CD4-positive, alpha-beta T cell treated with Interleukin-1 beta for 1 hour (primary cell): ENCODE measurements at places on chromosomes 7 and 10.

DNA sequence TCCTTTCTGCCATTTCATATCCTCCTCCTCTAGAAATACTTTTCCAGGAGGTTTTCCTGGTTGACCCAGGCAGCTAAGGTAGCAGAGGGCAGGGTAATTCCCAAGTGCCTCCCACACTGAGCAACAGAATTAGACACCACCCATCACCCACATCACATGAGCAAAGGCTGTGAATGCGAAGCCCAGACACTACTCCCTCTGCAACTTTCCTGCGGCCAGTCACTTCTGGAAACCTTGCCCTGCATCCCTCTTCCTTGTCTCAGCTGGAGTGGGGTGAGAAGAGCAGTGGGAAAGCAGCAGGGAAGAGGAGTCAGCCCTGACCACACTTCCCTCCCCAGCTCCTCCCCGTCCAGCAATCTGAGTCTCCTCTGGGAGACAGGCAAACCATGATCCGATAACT is 15.2 kb downstream of the TMEM176B start:
- DNase-seq = no peak

DNA sequence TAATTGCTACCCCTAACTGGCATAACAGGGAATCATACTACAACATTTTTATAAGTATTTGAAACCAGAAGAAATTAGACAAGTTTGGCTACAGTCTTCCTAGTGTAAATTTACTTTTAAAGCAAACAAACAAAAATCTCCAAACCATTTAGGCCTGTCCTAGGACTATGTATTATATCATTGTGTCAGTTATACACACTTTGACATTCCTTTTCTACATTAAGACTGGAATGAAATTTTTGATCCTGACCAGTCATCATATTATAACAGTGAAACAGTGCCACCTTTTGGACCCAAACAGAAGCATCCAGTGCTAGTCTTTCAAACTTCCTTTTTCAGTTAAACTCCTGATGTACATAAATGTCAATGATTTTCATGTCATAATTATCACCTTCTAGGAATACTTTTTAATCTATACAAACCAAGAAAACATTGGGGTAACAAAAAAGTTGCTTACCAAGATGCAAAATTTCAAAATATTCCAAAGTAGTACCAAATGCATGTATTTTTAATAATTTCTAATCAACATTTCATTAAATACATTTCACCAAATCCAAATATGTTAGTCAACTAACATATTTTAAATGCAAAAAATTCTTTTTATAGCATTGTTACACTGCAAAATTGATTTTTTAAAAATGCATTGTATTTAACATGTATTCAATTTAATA is 75.7 kb downstream of the IMMP2L start:
- no peak for DNase-seq

DNA sequence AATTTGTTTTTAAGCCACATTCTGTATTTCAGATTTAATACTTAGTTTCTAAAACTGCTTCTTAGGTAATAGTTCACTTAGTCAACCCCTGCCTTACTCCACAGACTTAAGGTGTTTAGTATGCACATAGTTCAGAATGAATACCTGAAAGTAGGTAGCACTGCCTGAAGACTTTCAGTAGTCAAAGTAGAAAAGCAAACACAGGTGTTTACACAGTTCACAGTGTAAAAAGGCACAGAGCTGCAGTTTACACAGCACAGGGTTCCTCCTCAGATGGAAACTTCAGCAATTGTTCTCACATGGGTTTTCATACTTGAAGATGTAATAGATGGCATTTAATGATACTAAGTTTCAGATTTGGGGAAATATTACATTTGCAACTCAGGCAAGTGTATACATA is 3.1 kb upstream of the PKD1L1 start:
- no peak for DNase-seq

DNA sequence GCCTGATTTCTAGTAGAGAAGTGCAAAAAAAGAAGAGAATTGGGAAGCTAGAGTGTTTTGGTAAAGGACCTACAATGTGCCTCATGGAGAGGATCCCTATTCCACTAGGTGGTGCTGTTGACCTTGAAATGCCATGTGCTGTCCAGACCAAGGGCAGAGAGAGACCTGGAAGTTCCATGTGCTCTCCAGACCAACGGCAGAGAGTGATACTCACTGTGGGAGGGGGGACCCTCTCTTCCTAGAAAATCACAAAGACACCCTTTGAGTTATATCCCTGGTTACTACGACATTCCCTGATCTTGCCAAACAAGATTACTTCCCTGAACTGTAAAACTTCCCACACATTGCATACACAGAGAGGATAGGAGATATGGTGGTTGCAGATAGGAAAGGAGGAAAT is 212.7 kb upstream of the ZNF804B start:
- peak; percentile 4 for DNase-seq

GRCh38 chr10:341081-341740 is 206.0 kb downstream of the ZMYND11 start:
- no peak for DNase-seq

GRCh38 chr10:93059975-93060886 is at the start of gene CYP26C1:
CYP26C1 (plus strand) TSS chr10:93060798; CDS start chr10:93061264, 466 bp downstream.
- no peak for DNase-seq

GRCh38 chr7:150784120-150784736 is 15.9 kb downstream of the TMEM176B start:
- peak; percentile 50 for DNase-seq

GRCh38 chr7:154720016-154720415 is 282.9 kb downstream of the PAXIP1 start:
- no peak for DNase-seq

- no peak for DNase-seq
Observed at GRCh38 chr7:155660059-155660757, 15.7 kb downstream of the RBM33 start.

DNA sequence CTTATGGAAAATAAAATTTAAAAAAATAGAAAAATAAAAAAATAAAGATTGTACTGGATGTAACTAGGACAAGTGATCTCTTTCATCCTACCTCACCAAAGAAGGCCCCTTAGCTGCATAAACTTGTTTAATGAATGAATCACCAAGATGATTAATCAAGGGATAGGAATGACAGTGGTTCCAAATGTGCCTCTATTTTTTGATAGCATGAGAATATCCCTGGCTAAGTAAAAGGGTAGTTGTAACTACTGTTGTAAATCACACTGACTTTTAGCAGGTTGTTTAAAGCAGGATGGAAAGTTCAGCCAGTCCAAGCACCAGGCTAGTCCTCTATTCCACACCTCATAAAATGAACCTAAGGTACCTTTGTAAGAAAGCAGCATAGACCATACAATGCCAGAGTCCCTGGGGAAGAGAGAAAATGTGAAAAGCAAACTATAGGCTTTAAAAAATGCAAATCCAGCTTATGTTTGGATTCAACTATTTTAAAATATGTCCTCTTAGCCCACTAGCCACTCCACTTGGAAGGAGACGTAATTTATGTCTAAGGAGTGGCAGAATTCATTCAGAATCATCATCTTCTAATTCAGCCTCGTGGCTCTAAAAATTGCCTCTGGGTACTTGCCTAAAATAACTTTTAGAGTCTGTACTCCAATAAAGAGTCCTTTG is 126.8 kb downstream of the SKIDA1 start:
- no peak for DNase-seq

- DNase-seq = no peak
Observed at GRCh38 chr7:68070992-68071391, 1074.4 kb downstream of the TYW1 start.

- DNase-seq = peak; percentile 30
Observed at GRCh38 chr10:484441-484924, 205.0 kb downstream of the DIP2C start.

GRCh38 chr10:97117372-97117771 is 68.4 kb downstream of the SLIT1 start:
- no peak for DNase-seq

- no peak for DNase-seq
Observed at GRCh38 chr10:93267521-93267920, 193.8 kb downstream of the CYP26A1 start.

- no peak for DNase-seq
Observed at GRCh38 chr7:45589061-45589460, 14.9 kb downstream of the ADCY1 start.

GRCh38 chr7:15755061-15755460 is 68.6 kb upstream of the MEOX2 start:
- DNase-seq = no peak

- DNase-seq = no peak
Observed at GRCh38 chr10:78312197-78313047, 278.8 kb downstream of the RPS24 start.

- no peak for DNase-seq
Observed at GRCh38 chr7:44962483-44963251, 16.1 kb downstream of the MYO1G start.

DNA sequence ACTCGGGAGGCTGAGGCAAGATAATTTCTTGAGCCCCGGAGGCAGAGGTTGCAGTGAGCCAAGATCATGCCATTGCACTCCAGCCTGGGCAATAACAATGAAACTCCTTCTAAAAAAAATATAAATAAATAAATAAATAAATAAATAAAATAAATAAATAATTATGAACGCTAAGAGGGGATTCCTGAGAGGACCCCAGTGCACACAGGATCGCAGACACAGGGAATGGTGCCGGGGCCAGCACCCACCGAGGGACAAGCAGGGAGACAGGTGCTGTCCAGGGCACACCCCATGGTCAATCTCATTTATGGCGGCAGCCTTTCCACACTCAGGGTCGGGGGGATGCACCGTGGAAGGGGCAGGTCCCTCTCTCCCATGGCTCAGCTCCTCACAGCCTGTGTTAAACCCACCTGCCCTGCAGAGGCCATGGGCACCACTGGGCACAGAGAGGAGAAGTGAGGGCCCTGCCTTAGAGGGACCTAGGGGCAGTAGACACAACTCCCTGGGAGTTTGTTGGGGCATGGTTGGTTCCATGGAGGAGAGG is 2.2 kb upstream of the RAMP3 start:
- no peak for DNase-seq

DNA sequence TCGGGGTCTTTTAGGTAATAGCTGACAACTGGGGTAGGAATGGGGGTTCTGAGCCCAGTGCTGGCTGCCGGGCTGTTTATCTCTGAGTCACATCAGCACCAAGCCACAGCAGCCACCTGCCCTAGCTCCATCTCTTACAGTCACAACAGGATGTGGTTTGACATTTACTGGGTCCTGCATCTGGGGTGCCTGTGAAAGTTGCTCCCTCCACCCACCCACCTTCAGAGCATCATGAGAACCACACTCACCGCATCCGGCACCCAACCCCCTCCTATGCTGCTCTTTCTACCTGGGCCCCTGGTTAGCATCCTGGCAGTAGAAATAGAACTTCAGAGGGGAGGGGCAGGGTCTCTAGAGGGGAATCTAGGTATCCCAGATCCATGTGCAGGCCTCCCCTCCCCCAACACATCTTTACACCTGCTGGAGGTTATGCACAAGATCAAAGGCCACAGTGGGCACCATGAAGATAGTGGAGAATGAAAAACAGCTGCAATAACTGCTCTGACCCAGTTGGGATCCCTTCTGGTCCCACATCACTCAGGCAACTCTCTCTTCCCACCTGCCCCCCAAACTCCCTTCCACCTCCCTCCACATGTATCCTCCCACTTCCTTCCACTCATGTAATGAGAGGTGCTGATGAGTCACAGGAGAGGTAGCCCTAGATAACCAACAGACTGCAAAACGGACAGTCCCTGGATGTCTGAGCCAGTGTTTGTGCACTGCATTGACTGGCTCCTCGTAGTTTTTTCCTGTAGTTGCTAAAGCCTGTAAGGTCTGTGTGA is 38.2 kb downstream of the PRSS2 start:
- DNase-seq = peak; percentile 97

- DNase-seq = peak; percentile 89
Observed at GRCh38 chr7:139095194-139095659, 14.3 kb downstream of the ZC3HAV1 start.

- no peak for DNase-seq
Observed at GRCh38 chr10:68176797-68177196, 55.1 kb downstream of the ATOH7 start.

- DNase-seq = peak; percentile 54
Observed at GRCh38 chr10:27558612-27559020, 54.5 kb downstream of the RAB18 start.

GRCh38 chr10:95792211-95792780 is 36.3 kb downstream of the ENTPD1 start:
- DNase-seq = no peak

GRCh38 chr7:102175423-102176170 is 111.1 kb upstream of the SH2B2 start:
- DNase-seq = no peak

DNA sequence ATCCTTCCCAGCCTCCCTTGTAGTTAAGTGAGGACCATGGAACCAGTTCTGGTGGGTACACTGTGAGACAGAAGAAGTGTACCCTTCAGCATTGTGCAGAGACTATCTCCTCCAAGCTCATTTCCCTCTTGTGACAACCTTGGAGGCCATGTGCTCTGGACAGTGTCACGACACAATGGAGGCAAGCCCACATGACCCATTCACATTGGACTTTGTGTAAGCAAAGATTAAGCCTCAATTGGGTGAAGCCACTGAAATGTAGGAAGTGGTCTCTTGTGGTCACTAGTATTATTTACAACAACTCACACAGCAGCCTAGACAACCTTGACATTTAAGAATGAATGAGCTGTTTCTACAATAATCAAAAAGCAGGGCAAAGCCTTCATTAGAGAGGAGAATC is 124.2 kb downstream of the INHBA start:
- no peak for DNase-seq

GRCh38 chr7:40194745-40195144 is 59.9 kb downstream of the SUGCT start:
- no peak for DNase-seq

DNA sequence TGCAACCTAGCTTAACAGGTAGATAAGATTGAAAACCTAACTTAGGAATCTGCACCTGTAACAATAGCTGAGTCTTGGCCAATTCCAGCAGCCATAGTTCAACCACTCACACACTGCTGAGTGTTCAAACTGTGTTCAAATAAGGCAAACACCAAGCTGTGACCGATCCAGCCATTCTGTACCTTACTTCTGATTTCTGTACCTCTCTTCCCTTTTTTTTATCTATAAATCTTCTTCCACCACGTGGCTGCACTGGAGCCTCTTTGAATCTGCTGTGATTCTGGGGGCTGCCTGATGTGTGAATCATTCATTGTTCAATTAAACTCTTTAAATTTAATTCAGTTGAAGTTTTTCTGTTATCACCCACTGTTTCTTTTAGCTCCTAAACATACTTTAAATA is 15.7 kb upstream of the FOXL3 start:
- DNase-seq = no peak

DNA sequence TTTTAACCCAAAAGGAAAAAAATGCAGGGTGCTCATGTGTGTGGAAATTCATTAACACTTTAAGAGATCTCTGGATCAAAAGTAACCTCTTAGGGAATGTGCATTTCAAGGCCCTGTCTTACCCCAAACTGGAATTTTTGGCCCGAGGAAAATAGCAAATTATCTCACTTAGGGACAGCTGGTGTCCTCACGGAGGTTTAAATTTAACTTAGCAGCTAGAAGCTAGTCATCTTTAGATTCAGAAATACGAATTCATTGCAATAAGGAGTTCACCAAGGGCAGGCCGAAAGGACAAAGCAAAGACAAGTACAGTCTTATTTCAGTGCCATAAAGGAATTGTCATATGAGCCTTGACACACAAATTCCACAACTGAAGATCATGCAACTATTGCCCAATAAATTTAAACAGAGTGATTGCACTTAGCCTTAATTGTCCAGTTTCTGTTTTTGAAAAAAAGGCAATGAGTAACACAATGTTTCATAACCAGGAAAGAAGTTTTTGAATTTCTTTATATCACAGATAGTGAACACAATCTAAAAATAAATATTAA is 22.4 kb upstream of the SEMA3C start:
- DNase-seq = no peak
